Activated CD8-positive, alpha-beta memory T cell treated with anti-CD3 and anti-CD28 coated beads for 24 hours (primary cell): ENCODE measurements at places on chromosomes 6 and 20.

DNA sequence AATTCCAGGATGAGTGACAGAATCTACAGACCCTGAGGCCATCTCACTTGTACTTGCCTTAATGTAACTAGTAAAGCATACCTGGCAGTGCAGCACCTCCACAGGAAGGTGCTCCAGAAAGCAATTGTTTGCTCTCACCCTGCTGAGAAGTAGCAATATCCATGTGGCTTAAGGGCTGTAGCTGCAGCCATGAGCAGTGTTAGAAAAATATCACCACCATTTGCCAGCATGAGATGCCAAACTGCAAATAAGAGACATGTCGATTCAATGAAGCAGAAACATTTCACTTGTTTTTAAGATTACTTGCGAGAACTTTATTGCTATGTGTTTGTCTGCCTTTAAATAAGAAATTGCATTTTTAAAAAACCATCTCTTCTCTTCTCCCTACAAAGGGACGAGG, 151.5 kb downstream of the PRL start:
- DNase-seq, result no peak

GRCh38 chr20:16178546-16179135, 394.6 kb downstream of the KIF16B start:
- no peak for DNase-seq

- DNase-seq, result no peak
Observed at GRCh38 chr6:104170401-104170800, 689.3 kb downstream of the HACE1 start.

- no peak for DNase-seq
Observed at GRCh38 chr6:113004054-113004453, 656.9 kb downstream of the RFPL4B start.

- no peak for DNase-seq
Observed at GRCh38 chr6:33076406-33076934, 680 bp downstream of the HLA-DPB1 start.

DNA sequence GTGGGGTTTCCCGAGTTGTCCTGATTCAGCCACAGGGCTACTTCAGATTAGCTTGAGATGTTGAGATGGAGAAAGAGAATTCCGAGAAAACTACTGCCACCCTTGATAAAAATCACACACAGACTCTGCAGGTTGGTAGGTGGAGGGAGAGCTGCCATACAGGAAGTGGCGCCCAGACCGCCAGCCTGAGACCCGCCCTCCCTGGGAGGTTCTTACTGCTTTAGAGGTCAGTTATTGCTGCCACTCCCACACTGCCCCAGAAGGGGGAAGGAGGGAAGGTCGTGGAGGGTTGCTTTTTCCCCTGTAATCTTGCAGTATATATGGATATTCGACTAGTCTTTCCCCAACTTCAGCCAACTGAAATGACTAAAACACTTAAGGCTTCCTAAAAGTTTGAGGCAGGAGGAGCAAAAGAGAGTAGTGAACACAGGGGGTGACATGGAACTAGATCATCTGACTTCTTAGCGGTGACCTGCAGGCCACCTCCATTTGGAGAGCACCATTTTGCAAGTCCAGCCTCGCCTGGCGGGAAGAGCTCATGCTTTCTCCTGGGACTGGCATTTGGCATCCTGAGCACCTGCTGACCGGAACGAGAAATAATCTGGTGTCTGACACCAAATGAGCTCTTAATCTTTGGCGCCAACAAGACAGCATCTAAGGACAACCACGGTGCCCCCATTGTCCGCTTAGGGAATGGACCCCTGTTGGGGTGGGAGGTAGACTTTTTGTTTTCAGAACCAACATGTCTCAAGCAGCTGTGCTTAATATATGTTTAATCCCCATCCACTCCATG, 35.7 kb upstream of the SLC22A1 start:
- no peak for DNase-seq

GRCh38 chr20:45779011-45779915, 12.4 kb downstream of the WFDC3 start:
- DNase-seq, result no peak

GRCh38 chr6:166119116-166119911, 48.3 kb downstream of the TBXT start:
- no peak for DNase-seq

DNA sequence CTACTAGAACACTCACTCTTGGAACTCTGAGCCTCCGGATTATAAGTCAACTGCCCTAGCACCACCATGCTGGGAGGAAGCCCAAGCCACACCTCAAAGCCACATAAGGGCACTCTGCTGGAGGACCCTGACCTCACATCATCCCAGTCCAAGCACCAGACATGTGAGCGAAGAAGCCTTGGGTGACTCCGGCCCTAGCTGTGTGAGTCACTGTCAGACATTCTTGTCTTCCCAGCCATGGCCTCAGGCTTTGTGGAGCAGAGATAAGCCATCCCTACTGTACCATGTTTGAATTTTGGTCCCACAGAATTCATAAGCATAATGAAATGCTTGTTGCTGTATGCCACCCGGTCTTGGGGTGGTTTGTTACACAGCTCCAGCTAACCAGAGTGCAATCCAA, 247.7 kb downstream of the SOD2 start:
- DNase-seq, result no peak

- DNase-seq, result no peak
Observed at GRCh38 chr20:18611492-18611891, 23.6 kb downstream of the DTD1 start.

GRCh38 chr6:16825784-16826183, 64.5 kb upstream of the ATXN1 start:
- no peak for DNase-seq

DNA sequence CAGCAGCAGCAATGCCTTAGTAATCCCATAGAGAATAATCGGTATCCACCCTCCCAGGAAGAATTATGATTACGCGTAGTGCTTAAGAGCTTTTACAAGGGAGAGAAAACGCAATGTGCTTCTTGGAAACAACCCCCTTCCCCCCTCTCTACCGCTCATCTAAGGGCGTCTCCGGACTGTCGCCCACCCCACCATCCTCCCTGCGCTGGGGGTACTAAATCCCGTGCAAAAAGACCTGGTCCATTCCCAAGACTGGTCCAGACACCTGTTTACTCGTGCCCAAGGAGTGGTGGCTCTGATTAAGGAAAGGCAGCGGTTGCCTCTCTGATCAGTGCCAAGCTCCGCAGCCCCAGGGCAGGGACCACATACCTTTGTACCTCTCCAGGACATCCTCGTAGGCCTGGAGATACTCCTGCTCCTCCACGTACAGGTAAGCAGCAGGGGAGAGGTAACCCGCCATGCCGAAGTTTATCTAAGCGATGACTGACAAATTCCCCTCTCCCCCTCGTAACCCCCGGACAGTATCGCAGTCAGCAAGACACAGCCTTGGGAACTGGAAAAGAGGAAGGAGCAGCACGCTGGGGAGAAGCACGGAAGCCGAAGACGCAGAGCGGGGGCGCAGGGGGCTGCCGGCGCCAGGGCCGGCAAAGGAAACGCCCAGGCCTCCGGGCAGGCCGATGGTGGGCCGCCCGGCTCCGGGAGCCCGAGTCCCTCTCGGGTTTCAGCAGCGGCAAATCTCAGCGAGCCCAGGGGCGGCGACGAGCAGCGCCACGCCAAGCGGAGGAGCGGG, 112.0 kb upstream of the BEND6 start:
- peak; percentile 58 for DNase-seq

- no peak for DNase-seq
Observed at GRCh38 chr6:151493161-151493803, 535 bp upstream of the CCDC170 start.

GRCh38 chr6:150072201-150072600, 3.3 kb upstream of the ULBP3 start:
- DNase-seq, result no peak

GRCh38 chr20:49345524-49345923, 67.7 kb upstream of the ZNFX1 start:
- no peak for DNase-seq

DNA sequence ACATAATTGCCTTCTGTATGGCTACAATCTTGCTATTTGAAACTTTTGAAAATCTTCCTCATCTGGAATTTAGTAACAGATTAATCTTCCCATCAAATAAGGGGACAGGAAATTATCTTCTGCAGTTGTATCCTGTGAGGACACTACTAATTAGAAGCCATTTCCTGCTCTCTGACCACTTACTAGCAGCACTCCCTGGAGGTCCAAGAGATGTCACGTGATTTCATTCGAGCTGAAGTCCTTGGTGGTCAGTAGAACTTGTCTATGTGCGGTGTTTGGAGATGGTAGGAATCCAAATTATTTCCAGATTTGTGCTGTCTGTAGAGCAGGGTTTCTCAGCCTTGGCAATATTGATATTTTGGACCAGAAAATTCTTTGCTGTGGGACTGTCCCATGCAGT, 202.5 kb downstream of the TFAP2B start:
- DNase-seq, result no peak

- DNase-seq, result no peak
Observed at GRCh38 chr6:46989398-46989797, 52.7 kb downstream of the ADGRF1 start.

DNA sequence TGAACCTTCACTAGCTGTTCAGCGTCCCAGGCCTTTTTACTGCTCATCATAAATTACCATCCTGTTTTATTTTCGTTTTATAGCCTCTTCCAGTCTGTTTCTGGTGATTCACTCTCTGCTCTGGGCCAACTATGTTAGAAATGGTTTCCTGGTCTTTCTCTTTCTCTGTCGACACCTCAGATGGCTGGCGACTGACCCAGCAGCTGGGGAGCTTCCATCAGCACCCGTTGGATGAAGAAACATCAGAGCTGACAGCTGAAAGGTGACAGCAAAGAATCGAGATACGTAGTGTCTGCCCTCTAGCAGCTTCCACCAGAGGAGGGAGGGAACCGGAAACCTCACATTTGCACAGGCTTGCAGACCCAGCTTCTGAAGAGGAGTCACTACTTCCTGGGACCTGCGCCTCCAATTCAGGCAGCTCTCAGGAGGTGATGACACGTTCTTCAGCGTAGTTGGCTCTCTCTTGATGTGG, 82.9 kb upstream of the MLN start:
- DNase-seq, result no peak

GRCh38 chr6:132725947-132726607, 12.2 kb upstream of the VNN1 start:
- DNase-seq, result no peak

DNA sequence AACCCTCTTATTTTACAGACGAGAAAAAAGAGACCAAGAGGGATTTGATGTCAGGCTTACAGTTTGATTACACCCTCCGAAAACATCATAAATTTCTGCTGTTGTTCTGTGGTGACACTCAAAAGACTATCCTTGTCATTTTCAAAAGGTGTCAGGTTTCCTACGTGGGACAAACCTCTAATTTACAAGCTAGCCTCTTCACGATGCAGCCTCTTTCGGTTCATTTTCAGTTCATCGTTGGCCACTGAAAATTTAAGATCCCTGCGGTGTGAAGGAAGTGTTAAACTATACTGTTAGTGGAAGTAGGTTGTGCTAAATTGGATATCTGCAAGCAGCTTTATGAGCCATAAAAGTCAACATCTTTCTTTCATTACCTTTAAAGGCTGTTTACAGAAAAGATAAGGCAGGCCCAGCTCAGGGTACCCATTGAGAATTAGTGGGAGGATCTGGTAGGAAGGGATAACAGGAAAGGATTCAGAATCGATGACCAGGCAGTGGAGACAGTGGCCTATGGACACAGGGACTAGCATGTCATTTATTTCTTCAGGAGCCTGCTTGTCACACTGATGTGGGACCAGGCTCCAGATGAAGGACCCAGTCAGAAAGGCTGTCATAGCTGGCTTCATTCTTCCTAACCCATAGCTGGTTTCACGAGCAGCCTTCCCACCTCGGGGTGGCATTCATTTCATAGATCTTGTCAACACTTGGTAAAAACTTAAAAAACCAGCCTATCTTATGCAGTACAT, 329.1 kb upstream of the SOX4 start:
- DNase-seq, result no peak

DNA sequence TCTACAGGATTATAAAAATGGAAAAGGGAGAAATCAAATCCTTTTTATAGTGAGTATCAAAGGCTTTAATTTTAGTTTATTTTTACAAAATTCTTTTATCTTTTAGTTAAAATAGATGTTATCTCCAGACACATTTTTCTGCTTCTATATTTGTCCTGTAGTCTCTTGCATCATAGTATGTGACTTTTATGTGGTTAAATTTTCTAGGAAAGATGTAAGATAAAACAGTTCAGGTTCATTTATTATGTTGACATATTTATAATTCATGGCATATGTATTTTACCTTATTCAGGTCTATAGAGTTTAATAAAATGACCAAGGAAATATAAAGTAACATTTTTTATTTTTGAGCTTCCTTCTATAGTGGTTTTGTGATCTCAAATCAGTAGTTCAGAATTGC, 52.7 kb upstream of the PRL start:
- no peak for DNase-seq

GRCh38 chr6:9564021-9564420, 850.9 kb downstream of the TFAP2A start:
- DNase-seq, result no peak

DNA sequence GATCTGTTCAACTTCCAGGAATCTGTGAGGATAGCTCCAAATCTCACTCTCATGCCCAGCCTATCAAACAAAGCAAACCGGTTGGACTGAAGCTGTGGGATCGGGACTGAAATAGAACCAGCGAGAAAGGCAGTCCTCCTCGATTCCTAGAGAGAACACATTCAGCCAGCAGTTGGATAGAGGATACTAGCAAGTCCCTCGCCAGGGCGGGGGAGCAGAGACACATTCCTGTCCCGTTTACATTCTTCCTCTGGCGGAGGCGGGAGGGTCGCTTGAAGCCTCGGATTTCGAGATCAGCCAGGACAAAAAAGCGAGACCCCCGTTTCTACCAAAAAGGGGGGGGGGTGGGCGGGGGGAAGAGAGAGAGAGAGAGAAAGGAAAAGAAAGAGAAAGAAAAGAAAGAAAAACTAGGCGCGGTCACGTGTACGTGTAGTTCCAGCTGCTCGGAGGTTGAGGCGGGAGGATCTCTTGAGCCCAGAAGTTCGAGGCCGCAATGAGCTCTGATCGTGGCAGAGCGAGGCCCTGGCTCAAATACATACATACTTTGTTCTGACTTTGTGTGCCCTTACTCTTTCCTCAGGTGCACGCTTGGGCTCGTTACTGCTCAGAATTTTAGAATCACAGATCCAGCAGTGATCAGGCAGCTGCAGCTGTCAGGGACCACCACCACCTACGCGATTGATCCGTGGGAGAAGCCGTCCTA, 19.5 kb downstream of the ZNF311 start:
- no peak for DNase-seq

DNA sequence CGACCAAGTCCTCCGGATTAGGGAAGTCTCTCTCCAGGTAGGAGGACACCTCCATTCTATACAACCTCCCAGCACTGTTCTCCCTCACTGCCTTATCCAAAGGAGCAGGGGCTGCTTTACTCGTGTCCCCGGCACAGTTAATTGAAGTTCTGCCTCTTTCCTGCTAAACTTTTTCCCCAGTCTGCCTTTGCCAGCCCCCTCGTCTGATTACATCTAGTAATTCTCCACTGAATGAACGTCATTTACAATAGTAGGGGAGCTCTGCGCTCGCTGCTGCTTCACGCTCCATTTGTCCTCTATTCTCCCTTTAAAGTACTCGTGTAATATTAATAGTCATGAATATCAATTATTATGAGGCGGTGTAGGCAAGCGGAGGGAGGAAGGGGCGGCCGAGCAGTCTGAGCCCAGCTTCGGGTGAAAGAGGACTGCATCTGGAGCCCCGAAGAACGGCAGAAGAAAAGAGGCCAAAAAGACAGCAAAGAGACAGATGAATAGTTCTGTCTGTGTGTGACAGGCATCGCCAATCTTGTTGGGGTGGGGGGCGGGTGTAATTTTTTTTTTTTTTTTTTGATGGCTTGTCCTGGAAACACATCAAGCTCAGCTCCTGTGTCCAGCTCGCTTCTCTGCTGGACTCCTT, 2.9 kb downstream of the TFAP2B start:
- DNase-seq, result no peak
